ENCODE measurements at places on chromosomes 6 and 20.

GRCh38 chr6:125231133-125231532 lies 70.6 kb downstream of the HDDC2 start:
- no peak for DNase-seq

- no peak for DNase-seq
Observed at GRCh38 chr20:38893056-38893564, 33.1 kb upstream of the FAM83D start.

- peak; percentile 53 for DNase-seq
Observed at GRCh38 chr20:25399037-25399430, 8.4 kb upstream of the ABHD12 start.

GRCh38 chr6:29938746-29939508 lies 3.4 kb upstream of the HLA-A start:
- no peak for DNase-seq

- no peak for DNase-seq
Observed at GRCh38 chr6:44475417-44475778, 87.9 kb downstream of the CDC5L start.

DNA sequence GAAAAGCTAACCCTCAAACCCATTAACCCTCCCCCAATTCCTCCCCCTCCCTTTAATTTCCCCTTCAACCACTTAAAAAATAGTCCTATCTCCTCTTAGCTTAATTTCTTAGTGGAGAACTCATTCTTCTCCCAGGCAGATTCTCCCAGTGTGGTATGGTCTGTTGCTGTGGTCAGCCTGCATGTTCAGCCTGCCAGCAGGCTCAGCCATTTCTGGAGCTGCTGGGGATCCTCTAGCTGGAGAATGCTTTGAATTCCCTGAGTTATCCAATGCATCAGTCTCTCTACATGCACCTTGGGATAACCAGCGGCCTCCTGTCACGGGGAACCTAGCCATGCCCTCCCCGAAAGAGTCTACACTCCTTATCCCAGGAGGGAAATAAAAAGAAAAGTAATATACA lies 375.4 kb upstream of the RSPO3 start:
- no peak for DNase-seq

GRCh38 chr20:63318391-63319163 lies 25.6 kb downstream of the COL20A1 start:
- DNase-seq: no peak

DNA sequence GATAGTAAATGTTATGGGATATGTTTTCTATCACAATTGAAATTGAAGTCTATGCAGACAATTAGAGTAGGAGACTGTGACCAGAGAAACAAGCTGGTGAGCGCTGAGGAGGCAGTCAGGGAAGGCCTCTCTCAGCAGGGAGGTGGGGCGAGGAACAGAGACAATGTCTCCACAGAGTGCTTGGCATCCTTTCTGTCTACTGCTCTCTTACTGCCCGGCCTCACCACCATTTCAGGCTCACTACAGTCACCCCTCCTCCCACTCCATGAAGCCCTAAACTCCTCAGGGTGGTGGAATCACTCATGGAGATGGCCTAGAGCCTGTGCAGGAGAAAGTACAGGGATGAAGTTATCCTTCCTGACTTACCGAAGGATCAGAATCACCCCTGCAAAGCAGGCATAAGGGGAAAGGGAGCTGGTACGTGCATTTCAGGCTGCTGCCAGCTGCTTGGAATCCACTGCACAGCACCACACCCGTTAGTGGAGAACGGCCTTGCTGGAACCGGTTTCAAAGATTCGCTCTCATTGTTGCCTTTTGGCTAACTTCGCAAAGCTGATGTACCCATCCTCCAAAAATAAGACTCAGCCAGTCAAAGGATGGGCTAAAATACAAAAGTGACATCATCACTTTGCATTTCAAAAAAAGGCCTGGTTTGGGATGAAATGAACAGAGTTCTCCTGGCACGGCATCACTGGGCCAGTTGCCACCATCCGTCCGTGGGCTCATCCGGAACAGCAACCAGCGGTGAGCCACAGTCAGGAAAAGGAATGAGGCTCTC lies 67.3 kb downstream of the SLC22A23 start:
- DNase-seq: no peak

- DNase-seq: no peak
Observed at GRCh38 chr6:37934276-37934675, 114.7 kb downstream of the ZFAND3 start.

DNA sequence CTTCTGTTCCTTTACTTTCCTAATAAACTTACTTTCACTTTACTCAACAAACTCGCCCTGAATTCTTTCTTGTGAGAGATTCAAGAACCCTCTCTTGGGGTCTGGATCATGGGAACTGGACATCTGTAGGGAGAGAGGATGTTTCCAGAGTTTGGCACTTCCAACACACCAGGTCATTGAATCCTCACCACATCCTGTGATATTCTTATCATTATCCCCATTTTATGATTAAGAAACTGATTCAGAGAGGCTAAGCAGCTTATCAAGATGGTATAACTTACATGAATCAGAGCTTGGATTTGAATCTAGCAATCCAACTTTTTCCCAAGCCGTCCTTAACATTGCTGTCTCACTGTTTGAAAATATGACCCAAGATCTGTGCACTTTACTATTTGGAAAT lies 15.5 kb downstream of the PPIL6 start:
- no peak for DNase-seq

DNA sequence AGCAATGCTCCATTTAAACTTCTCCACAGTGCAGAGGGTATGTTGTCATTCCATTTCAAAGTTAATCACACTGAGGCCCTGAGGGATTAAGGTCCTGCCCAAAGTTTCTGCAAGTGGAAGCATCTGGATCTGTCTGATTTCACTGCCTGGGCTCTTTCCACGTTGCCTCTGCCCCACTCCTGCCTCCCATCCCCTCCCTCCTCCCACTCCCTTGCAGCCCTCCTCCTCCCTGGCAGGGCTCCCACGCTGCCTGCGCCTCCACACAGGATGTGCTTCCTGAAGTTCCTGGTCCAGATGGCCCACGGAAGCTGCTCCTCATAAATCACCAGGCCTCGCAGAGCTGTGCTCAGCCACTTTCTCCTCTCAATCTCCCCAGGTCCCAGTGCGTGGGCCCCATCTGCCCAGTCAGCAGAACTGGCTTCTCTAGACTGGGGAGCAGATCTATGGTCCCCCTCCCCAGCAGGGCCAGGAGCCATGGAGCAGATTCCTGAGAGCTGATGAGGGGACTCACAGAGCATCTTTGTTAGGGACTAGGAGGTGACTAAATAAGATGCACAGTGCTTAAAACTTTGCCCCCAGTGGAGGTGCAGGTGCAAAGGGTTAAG lies 65.4 kb upstream of the MAFB start:
- DNase-seq: no peak

- no peak for DNase-seq
Observed at GRCh38 chr6:132135409-132135808, 184.2 kb upstream of the CCN2 start.

GRCh38 chr6:158507174-158507573 lies 52.7 kb upstream of the TMEM181 start:
- no peak for DNase-seq

- no peak for DNase-seq
Observed at GRCh38 chr6:48099713-48100587, 11.0 kb downstream of the PTCHD4 start.

- DNase-seq: no peak
Observed at GRCh38 chr20:44135012-44135412, 52.0 kb downstream of the JPH2 start.

GRCh38 chr20:35680452-35681183 lies 15.9 kb upstream of the CPNE1 start:
- DNase-seq: peak; percentile 53

DNA sequence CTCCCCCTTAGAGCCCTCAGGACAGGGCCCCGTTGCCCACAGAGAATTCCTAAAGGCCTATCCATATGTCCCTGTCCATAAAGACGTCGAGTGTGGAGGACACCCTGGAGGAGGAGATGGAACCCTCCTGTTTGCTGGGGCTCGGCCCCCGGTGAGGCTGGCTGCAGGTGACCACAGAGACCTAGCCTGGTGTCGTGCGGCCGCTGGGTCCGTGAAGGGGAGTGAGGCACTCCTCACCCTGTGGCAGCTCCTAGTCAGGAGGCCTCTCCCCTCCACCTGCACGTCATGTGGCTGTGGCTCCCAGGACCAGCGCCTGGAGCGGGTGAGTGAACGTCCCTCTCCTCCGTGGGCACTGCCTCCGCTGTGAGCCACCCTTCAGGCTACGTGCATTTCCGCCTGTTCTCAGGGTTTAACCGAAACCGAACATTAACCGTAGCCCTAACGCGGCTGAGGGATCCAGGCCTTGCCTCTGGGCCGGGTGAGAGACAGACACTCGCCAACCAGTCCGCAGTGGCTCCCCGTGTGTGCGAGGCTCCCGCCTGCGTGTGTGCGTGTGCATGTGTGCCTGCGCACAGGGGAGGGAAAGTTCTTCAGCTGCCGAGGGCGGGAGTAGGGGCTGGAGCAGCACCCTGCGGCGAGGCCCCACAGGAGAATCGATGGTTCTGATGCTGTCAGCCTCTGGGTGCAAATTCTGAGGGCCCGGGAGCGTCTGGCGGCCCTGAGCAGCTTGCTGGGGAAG lies 5.9 kb upstream of the TCEA2 start:
- DNase-seq: no peak

DNA sequence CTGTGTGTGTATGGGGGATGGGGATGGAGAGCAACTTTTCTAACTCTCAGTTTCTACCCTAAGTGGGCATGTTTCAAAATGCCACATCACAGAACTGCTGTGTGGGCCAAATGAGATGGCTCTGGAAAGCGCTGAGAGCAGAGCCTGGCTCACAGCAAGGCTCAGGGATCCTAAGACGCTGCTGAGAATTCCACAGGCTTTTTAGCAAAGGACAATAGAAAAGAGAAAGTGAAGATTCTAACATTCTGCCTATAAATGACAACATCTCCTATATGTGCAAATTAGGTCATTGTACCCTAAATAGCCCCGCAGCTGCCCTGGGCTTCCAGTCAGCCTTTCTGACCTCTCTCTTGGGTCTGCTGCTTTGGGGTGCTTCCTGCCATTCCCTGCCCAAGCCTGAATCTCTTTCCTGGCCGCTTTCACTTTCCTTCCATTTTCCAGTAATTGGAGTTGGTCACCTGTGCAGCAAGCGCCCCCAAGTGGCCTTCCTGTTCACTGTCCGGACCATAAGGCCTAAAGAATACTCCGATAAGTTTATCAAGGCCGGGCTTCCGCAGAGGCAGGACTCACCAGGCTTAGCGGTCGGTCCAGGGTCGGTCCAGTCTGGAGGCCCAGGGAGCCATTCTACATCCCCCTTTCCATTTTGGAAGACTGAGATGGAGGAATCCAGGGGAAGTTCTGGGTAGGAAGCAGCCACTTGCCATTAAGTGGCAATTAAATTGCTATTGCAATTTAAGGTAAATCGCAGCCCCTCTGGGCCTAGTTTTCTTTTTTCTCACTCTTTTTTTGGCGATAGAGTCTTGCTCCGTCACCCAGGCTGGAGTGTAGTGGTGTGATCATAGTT lies 6.7 kb upstream of the DDR1 start:
- DNase-seq: peak; percentile 72

DNA sequence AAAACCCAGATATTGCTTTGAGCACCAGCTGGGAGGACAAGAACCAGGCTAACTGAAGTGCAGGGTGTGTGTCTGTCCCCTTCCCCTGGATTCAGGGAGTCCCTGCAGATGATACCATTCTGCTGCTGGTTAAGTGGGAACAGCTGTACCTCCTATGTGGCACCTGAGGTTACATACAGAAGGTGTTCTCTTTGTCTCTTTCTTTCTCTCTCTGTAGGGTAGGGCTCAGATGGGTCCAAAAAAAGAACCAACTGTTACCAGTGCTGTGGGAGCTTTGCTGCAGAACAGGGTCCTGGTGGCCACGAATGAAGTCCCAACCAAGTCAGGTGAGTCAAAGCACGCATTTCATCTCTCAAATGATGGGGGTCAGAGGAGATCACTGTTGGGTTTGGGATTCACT lies 38.6 kb downstream of the ZC2HC1B start:
- no peak for DNase-seq

DNA sequence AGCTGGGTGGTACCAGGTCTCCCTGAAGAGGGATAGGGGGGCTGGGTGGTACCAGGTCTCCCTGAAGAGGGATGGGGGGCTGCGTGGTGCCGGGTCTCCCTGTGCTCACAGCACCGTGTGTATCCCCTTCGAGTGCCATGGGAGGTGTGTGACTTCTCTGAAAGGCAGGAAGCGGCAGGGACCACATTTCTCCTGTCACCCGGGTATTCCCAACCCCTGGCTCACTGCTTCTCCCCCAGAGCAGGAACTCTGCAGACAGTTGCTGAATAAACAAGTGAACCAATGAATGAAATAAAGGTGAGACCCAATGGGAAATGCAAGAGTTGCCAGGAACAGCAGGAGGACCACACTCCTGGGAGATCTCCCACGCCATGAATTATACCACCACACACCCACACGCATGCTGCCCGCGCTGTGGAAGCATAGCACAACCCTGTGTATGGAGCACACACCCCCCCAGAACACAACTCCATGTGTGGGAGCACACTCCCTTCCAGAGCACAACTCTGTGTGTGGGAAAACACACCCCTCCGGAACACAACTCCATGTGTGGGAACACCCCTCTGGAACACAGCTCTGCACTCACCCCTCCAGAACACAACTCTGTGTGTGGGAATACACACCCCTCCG lies 50.7 kb downstream of the RNASET2 start:
- DNase-seq: no peak

DNA sequence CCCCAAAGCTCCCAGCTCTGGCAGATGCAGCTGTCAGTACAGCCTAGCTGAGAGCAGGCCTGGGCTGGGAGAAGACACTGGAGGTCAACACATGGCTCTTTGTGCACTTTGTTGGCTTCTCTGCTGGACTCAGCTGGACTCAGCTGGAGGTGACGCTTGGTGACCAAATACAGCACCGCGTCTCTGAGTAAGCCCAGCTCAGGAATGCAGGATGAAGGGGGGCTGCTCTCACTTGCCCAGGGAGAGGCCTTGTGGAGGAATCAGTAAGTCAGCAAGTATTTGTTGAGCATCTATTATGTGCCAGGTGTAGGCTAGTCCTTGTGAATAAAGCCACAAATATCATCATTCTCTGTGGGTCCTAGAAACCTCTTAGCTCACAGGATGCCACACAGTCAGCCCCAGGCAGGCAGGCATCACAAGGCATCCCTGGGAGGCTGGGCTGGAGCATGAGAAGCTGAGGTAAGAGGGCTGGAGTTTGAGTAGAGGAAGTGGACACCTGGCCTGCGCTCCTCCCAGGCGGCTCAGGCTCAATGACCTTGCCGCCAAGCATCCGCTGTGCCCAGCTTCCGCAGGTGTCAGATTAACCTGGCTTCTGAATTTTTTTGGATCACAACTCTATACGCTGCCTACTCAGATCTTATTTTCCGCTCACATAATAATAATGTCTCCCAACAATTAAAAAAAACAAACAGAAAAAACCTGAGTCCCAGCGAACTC lies 95.4 kb downstream of the TMEM170B start:
- no peak for DNase-seq

All from CD14-positive monocyte (primary cell).